ENCODE measurements at places on chromosomes 7 and 10.

DNA sequence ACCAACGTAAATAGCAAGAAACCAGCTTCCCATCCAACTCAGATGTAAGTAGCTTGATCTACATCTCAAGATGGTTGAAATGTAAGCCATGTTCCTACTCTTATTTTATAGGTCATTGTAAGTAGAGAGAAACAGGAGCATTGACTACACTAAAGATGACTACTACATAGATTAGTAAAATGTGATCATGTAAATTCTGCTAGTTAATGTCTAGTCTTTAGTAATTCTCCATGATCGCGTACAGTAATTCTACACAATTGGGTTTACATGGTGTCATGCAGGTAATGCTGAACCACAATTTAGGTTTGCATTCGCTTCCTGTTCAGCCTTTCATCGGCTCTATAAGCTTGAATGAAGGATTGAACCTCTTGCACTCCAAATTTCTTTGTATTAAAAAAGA, 14.9 kb upstream of the SFMBT2 start:
- no peak for DNase-seq

DNA sequence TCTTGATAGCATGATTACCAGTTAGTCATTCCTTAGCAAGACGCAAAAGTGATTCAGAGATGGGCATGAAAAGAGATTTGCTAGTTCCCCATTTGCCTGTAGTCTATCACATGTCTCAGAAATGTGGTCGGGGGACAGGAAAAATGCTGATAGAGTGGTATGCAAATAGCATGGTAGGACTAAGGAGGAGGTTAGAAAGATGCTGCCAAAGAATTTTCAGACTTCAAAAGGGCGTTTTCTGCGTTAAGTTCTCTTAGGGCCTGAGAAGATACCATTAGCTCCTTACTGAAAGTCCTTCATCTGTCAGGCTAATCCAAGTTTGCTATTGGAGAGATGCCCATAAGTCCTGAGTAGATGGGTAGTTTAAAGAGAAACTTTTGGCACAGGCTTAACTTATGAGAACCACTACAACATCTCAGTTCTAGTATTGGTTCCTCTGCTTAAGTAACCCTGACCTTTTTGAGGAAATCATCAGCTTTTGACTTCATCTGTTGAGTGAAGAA, 2.7 kb downstream of the CALD1 start:
- DNase-seq: no peak

DNA sequence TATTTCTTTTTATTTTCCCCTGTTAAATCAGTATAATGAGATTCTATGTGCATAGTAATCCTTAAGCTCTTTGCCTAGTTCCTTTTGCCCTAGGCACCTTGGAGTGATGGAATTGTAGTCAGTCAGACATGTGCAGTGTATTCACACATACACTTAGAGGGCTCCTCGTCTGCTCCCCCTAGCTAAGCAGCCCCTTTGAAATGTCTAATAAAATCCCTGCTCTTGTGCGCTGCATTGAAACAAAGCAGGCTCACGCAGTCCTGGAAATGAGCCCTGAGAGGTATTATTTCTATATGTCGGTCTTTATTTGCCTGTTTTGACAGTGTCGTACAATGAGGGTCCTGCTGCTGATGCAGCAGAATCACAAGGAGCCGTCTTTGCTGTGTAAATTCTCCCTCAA, 258.7 kb downstream of the AUTS2 start:
- no peak for DNase-seq

- DNase-seq: peak; percentile 24
These were observed 127.8 kb upstream of the ADCY1 start for GRCh38 chr7:45446195-45446944.

GRCh38 chr7:46468753-46469356, 547.8 kb upstream of the IGFBP3 start:
- no peak for DNase-seq

DNA sequence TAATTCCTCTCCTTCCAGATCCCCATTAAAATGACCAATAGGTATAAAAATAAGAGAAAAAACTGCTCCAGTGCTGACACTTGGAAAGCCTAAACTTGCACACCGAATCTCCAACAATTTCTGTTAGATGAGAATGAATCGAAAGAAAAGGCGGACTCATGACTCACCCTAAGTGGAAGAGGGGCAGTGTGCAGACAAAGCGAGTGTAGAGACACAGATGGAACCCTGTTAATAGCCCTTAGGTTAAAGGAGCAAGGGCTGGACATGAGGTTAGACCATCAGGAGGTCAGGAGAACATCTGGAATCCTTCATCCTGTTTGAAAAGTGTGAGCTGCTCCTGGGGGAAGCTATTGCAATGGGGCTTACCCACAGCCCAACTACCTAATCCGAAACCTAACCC, 103.4 kb upstream of the GLI3 start:
- no peak for DNase-seq

DNA sequence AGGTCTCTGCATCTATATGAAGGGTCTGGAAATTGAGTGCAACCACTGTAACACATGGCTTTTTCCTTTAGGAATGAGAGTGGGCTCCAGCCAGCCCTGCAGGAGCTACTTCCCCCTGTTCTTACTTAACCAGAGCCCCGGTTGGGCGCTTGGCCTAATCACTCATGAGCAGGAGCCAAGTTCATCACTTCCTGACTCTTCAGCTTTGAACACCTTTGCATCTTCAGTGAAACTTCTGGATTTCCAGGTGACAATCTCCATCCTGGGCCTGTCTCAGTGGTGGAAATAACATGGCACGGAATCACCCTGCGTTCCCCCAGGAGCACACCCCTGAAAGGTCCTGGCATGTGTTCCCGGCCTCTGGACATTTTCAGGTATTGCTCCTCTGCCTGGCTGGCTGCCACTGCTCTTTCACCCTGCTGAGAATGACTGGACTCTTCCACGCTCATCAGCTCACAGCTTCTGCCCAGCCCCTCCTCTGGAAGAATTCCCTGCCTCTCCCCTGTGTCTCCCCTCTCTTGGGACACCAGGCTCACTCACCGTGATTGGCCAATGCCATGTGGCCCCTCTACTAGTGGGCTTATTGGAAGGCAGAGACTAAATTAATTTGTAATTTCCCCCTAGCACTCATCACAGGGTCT, 229.1 kb upstream of the GRB10 start:
- DNase-seq: no peak

GRCh38 chr10:118979661-118980060, 49.9 kb upstream of the NANOS1 start:
- no peak for DNase-seq
